Aorta (tissue), 5 donors: ENCODE measurements at places on chromosomes 4 and X. TPM values are rescaled to one million over a fixed set of nuclear protein-coding genes. Genes with fewer than 3 reads are reported as not detected.

Gene TAF7L
- total RNA-seq = not detected

Gene FANCB
- 2.0 TPM for total RNA-seq

Gene FDCSP
- not detected for total RNA-seq

Gene TMEM128
- 15.6 TPM for total RNA-seq

Gene SYNPO2
- 393 TPM for total RNA-seq

Gene CDKL2
- total RNA-seq = 2.8 TPM

Gene TMPRSS11B
- not detected for total RNA-seq

Gene CSAG3
- total RNA-seq = not detected

Gene CT45A2
- not detected for total RNA-seq

Gene KIF4A
- total RNA-seq = 0.36 TPM
